Activated naive CD4-positive, alpha-beta T cell treated with anti-CD3 and anti-CD28 coated beads for 36 hours (primary cell): ENCODE measurements at places on chromosomes 6 and 20.

DNA sequence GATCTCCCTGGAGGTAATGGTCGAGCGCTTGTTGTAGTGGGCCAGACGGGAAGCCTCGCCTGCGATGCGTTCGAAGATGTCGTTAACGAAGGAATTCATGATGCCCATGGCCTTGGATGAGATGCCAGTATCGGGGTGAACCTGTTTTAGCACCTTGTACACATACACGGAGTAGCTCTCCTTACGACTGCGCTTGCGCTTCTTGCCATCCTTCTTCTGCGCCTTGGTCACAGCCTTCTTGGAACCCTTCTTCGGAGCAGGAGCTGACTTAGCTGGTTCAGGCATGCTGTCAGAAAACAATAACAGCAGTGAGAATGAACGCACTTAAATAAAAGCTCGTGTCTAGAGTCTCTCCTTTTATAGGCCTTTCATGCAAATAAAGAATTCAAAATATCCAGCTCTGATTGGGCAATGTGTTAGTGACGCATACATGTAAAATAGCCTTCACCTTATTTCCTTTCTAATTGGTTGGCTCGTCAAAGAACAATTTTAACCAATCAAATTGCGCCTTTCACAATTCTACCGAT lies 129.2 kb downstream of the HFE start:
- H3K36me3 ChIP-seq = no peaks in the 10 kb centered on the region
- no peaks in the 10 kb centered on the region for H3K27me3 ChIP-seq
- H3K4me3 ChIP-seq = no peak overlapping the region
- DNase-seq = peak; percentile 85
- H3K4me1 ChIP-seq = peaks cover 2% of the 10 kb centered on the region
- H3K27ac ChIP-seq = no peak overlapping the region

DNA sequence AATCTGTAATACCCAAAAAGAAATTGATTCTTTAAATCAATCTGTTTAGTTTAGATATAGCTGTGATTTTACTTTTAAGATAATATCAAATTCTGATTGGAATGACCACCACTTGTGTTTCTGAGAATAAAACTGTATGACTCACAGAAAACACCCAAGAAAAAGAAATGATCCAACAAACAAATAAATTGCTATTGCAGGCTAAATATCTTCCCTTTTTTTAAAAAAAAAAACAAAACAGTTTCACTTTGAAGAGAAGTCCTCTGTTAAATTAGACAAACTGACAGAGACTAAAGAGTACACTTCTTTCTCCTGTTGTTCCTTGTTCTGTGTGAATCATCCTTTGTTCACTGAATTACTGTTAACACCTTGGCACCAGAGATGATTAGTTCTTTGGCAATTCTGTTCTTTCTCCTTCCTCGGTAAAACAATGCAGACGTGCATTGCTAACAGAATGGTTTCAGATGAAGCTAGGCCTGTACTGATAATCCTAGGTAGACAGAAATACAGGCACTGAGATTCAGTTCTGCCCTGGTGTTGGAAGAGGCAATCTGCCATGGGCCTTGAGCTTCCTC lies 895.2 kb upstream of the CITED2 start:
- no peak for DNase-seq
- H3K27me3 ChIP-seq = no peaks in the 10 kb centered on the region
- no peaks in the 10 kb centered on the region for H3K4me1 ChIP-seq
- no peaks in the 10 kb centered on the region for H3K36me3 ChIP-seq
- no peak overlapping the region for H3K4me3 ChIP-seq
- no peak overlapping the region for H3K27ac ChIP-seq

- no peak overlapping the region for H3K27ac ChIP-seq
- DNase-seq = no peak
- H3K4me1 ChIP-seq = no peaks in the 10 kb centered on the region
- H3K4me3 ChIP-seq = no peak overlapping the region
- no peaks in the 10 kb centered on the region for H3K27me3 ChIP-seq
- no peaks in the 10 kb centered on the region for H3K36me3 ChIP-seq
Observed at GRCh38 chr6:34938268-34938667, 49.2 kb downstream of the ANKS1A start.

DNA sequence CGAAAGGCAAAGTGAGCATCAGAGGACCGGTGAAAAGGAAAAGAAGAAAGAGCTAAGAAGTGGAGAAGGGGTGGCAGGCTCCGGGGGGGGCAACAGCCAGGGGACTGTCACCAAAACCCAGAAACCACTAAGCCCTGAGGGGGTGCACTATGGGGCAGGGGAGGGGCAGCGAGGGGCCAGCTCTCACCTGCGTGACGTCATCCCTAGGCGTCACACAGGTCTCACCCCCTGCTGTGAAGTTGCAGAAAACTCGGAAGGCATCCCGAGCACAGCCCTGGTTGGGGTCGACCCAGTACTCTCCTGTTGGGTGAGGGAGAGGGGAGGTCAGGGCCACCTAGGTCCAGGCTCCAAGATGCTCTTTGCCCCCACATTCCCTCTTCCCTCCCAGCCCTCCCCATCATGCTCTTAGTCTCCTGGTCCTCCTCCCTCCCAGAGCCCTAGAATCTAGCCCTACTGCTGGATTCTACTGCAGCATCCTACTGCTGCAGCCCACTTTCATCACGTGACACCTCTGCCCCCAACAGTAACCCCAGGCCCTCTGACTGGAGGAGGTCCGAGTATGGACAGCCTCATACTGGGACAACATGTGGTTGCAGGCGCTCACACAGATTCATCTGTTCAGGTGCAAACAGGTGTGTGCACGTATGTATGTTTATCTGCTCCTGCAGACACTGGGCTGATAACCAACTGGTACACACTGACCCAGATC lies 27.4 kb downstream of the COL11A2 start:
- H3K27me3 ChIP-seq = no peaks in the 10 kb centered on the region
- H3K36me3 ChIP-seq = no peaks in the 10 kb centered on the region
- no peak overlapping the region for H3K4me3 ChIP-seq
- DNase-seq = no peak

GRCh38 chr6:21278375-21278745 lies 315.2 kb upstream of the SOX4 start:
- no peak overlapping the region for H3K4me3 ChIP-seq
- no peaks in the 10 kb centered on the region for H3K36me3 ChIP-seq
- no peaks in the 10 kb centered on the region for H3K27me3 ChIP-seq
- H3K4me1 ChIP-seq = no peaks in the 10 kb centered on the region
- no peak overlapping the region for H3K27ac ChIP-seq

DNA sequence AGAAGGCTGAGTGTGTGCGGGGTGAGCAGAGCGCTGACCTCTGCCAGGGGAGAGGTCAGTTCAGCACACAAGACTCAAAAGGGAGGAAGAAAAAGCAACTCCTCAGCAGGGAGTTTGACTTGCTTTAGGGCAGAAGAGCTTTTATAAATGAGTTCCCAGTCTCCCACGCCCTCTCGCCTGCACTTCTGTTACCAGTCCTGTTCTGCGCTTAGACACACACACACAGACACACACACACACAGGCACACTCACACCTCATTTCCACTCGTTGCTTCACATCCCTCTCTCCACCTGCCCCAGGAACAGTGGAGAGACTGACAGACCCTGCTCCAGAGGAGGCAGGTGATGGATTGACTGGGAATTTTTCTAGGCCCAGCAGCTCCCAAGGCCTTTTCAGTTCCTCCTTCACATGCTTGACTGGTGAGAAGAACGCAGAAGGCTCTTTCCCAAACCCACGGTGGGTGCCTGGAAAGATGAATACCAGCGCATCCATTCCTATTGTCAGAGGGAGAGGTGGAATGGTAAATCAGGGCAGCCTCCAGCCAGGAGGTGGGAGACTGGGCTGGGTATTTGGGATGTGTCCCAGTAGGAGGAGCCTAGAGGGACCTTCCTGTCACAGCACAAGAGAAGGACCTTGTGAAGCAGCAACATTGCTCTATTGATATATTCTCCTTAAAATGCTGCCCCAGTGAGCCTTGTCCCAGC lies 43.7 kb downstream of the JAG1 start:
- no peak for DNase-seq
- H3K4me3 ChIP-seq = no peak overlapping the region
- peaks cover 5% of the 10 kb centered on the region for H3K36me3 ChIP-seq
- H3K4me1 ChIP-seq = peaks cover 5% of the 10 kb centered on the region
- no peak overlapping the region for H3K27ac ChIP-seq

GRCh38 chr6:56040889-56041301 lies 165.5 kb upstream of the BMP5 start:
- H3K27ac ChIP-seq = no peak overlapping the region
- no peaks in the 10 kb centered on the region for H3K4me1 ChIP-seq
- no peak for DNase-seq
- no peaks in the 10 kb centered on the region for H3K27me3 ChIP-seq
- H3K36me3 ChIP-seq = no peaks in the 10 kb centered on the region

DNA sequence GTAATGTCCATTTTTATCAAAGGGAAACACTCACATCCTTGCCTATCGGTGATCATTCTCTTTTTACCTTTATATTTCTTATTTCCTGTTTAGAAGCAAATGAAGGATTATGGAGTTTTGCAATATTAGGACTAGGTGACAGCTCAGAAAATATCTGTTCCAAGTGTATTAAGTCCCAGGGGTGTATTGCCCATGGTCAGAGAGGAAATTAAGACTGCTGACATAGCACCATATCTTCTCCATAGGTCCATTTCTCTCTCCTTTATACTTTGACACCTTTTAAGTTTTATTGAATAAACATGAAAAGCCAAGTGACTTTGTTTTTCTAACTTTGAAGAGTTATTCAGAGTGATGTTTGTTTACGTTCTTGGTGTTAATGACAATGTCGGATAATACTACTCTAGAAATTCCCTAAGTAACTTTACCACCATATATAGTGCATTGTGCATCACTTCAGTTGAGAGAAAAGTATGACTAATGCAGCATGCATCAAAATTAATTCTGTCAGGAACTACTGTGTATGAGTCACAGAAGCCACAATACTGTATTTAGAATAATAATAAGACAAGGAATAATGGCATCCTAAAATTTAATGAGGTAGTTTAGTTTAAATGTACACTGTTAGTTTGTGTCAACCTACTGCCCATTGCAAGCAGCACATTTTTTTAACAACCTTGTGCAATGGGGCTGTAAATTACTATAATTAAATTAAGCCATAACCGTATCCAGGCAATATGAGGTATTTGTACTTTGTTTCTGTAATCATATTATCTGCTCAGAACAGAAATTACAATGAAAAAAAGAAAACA lies 474.4 kb upstream of the RNF217 start:
- no peak for DNase-seq
- no peak overlapping the region for H3K4me3 ChIP-seq
- H3K27ac ChIP-seq = no peak overlapping the region
- no peaks in the 10 kb centered on the region for H3K4me1 ChIP-seq
- no peaks in the 10 kb centered on the region for H3K27me3 ChIP-seq

DNA sequence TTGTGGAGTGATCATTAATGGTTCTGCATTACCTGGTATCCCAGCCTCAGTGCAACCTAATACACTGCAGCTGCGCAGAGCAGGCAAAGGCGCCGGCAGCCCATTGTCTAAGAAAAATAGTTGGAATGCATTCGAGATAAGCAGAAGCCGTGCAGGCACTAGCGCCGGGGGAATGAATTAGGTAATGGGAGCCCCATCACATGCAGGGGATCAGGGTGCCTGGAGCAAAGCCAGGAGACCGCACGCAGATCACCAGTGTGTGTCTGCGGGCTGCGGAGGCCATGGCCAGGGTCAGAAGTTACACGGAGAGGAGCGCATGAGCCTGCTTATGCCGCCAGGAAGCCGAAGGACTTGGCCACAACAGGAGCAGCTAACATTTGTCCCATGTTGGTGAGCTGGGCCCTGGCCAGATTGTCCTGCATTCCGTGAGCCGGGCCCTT lies 156.8 kb downstream of the DLL1 start:
- DNase-seq = no peak
- no peak overlapping the region for H3K4me3 ChIP-seq
- H3K4me1 ChIP-seq = no peaks in the 10 kb centered on the region

GRCh38 chr20:18048176-18048575 lies 9.5 kb downstream of the OVOL2 start:
- no peak overlapping the region for H3K27ac ChIP-seq
- no peak for DNase-seq
- no peaks in the 10 kb centered on the region for H3K36me3 ChIP-seq
- peaks cover 15% of the 10 kb centered on the region for H3K27me3 ChIP-seq
- H3K4me3 ChIP-seq = no peak overlapping the region

- peak overlapping the region; percentile 88 for H3K4me3 ChIP-seq
- H3K27me3 ChIP-seq = peaks cover 12% of the 10 kb centered on the region
Observed at GRCh38 chr6:81753711-81754577, 1.5 kb upstream of the TENT5A start.

GRCh38 chr6:259901-260508 lies 32.3 kb upstream of the DUSP22 start:
- H3K27ac ChIP-seq = no peak overlapping the region
- no peak overlapping the region for H3K4me3 ChIP-seq
- H3K27me3 ChIP-seq = no peaks in the 10 kb centered on the region
- no peaks in the 10 kb centered on the region for H3K36me3 ChIP-seq

- no peaks in the 10 kb centered on the region for H3K36me3 ChIP-seq
- H3K4me3 ChIP-seq = no peak overlapping the region
- DNase-seq = no peak
- no peaks in the 10 kb centered on the region for H3K27me3 ChIP-seq
Observed at GRCh38 chr20:8074931-8075330, 55.4 kb upstream of the TMX4 start.

- H3K4me3 ChIP-seq = no peak overlapping the region
- no peak overlapping the region for H3K27ac ChIP-seq
- H3K4me1 ChIP-seq = peaks cover 8% of the 10 kb centered on the region
- no peak for DNase-seq
- no peaks in the 10 kb centered on the region for H3K36me3 ChIP-seq
Observed at GRCh38 chr6:34157851-34158250, 12.0 kb upstream of the GRM4 start.

DNA sequence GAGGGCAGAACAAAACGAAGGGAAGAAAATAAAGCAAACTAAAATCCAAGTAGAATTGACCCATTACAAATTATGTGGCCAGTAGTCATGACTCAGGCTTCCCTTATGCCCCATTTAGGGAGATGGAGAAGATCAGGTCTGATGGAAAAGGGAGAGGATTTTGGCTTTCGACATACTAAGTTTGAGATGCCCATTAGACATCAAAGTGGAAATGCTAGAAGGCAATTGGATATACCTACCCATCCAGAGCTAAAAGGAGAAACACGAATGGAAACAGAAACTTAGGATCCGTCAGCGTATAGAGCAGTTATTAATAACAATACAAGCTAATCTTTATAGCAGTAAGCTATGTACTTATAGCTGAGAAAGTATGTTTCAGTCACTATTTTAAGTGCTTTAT lies 4.8 kb downstream of the TRPC4AP start:
- H3K4me1 ChIP-seq = peaks cover 59% of the 10 kb centered on the region
- H3K27ac ChIP-seq = peak overlapping the region; percentile 36
- H3K4me3 ChIP-seq = no peak overlapping the region
- H3K27me3 ChIP-seq = no peaks in the 10 kb centered on the region
